ENCODE measurements at places on chromosomes 4 and X.

GRCh38 chr4:98625920-98626319 is 32.5 kb downstream of the TSPAN5 start:
- no peak for DNase-seq

DNA sequence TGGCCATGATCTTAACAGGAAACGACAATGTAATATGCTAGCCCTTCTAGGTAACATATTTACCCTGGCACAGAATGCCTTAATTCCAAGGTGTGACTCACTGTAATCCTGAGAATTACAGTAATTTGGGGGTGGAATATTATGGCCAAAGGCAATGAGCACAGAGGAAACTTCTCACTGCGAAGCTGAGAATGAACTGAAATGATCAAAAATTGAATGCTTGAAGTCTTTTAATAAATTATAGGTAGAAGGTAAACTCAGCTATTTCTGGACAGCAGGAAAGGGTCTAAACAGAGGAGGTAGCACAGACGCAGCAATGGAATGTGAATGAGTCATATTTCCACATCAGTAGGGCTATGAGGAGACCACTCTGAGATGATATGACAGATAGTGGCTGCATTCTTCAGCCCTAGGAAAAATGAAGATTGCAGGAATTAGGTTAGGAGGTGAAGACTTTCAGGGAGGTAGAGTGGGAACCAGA is 312.6 kb downstream of the PACRGL start:
- no peak for DNase-seq

DNA sequence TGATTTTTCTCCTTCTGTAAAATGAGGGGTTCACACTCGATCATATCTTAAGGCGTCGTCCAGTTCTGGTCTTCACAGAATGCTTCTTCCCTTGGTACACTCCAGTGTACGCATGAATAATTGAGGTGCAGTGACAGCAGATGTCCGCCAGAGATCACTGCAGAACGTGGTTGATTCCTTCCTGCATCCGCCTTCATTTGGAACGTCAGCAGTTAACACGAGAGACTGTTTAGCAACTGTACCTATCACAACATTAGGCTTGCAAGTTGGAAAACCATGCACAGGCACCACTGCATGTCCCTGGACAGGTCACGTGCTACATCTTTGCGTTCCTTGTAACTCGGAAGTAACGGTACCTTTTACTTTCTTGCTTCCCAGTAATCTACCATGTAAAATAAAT is 66.0 kb upstream of the GEMIN8 start:
- no peak for DNase-seq

DNA sequence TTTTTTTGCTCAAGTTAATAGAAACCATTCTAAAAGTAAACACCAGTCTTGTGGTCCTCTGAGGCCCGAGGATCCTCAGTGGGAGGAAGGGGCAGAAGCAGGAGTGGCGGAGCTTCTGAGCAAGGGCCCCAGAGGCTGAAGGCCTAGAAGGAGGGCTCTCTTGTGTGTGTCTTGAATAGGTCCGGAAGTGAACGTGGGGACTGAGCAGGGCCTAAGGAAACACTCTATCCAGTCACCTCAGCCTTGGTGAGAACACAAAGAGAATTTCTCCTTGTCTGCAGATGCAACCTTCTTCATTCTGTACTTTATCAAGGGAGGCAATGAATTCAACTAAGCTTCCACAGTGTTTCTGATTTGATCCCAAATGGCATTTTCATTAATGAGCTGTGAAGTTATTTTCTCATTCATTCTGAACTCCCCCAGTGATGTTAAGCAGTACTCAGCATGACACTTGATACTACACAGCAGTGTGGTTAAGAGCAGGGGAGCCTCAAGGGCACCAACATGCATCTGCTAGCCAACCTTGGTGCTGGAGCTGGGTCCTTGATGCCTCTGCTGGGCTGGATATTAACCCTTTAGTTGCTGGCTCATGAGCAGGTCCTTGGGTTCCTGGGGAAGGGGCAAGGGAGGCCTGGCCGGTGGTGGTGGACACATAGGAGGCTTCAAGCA is 64.7 kb downstream of the RBM47 start:
- no peak for DNase-seq

GRCh38 chrX:24150898-24151297 is 1.4 kb downstream of the ZFX start:
- DNase-seq = no peak

DNA sequence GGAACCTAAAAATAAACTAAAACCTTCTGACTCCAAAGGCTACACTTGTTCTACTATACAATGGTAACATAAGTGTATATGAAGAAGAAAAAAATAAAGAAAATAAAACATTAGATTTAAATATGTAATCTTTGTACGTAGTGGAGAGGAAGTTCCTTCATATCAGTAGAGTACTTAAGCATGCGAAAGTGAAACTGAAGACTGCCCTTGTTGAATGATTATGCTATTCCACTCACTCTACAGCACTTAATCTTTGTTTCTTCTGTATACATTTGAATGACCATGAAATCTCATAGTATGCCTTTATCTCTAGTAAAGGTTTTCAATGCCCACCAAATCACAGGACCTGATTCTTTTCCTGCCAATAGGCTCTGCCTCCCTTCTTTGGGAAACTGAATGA is 78.9 kb downstream of the NDST3 start:
- no peak for DNase-seq

GRCh38 chr4:99324361-99324760 is 3.2 kb upstream of the ADH1B start:
- no peak for DNase-seq

- DNase-seq = no peak
Measured at GRCh38 chr4:1318488-1319213, 28.4 kb upstream of the UVSSA start.

DNA sequence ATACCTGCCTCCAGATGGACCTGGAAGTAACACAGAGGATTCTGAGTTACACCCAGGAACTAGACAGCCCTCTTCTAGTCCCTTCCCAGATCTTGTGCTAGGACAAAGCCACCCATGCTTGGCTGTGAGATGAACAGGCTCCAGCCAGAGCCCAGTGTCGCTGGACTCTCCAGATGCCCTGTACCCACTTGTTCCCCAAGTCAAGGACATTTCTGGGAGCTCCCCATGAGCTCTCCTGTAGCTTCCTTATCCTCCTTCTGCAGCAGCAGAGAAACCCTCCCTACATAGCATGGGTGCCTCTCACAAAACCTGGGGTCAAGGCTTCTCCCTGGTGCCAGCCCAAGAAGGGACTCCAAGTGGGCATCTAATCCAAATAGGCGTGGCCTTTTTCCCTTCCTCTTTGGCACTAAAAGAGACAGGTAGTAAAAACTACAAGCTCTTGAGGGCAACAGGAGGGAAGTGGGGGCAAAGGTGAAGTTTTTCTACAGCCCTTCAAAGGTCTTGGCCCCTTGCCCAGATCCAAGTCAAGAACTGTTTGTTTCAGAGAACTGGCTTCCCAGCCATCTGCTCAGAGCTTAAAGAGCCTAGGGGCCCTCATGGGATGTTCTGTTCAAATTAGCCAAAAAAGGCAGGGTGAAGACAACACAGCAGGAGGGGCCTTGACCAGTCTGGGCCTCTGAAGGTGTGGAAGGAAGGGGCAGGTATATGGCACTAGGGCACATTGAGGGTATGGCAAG is 8.5 kb upstream of the ERCC6L start:
- no peak for DNase-seq

DNA sequence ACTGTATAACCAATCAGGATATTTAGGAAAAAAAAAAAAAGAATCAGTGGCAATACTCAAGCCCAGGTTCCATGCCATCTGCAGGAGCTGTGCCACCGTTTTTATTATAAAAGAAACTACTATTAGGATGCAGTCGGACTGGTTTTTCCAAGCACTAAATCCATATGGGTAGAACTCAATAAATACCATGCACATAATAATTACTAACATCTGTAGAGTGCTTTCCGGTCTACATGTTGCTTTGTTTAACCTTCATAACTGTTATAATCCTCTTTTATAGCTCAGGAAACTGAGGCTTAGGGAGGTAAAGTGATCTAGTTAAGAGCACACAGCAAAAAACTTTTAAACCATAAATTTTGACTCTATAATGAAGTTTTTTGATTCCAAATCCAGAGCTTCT is 24.0 kb downstream of the ARSJ start:
- DNase-seq = no peak

DNA sequence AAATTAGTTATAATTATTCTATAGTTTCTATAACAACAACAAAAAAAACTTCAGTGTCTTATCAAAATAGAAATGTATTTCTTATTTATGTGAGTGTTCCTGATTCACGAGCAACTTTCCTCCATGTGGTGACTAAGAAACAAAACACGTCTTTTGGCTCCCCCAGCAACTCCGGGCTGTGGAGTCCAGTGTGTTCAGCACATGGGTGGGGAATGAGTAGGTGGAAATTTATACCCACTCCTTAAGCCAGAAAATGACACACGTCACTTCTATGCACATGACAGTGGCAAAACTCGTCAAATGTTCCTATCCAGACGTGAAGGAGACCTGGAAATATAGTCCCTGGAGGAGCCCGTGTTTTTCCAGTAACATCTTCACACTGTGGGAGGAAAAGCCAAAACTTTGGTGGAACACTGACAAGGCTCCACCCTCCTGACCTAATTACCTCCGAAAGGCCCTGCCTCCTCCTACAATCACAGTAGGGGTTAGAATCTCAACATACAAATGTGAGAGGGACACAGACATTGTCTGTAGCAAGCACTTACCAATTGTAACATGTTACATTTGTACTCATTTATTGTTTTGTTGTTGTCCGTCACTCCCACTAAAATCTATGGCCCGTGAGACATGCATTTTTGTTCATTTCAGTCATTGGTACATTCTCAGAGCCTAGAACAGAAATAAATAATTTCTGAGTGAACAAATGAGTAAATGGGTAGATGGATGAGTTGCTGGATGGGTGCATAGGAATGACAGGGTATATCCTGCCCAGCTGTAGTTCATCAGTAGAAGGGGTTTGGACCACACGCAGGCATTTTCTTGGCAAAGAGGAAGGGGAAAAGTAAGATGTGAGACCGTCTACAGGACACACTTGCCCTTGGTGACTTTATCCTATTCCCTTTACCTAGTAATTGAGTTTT is 605.8 kb upstream of the TENM3 start:
- no peak for DNase-seq

DNA sequence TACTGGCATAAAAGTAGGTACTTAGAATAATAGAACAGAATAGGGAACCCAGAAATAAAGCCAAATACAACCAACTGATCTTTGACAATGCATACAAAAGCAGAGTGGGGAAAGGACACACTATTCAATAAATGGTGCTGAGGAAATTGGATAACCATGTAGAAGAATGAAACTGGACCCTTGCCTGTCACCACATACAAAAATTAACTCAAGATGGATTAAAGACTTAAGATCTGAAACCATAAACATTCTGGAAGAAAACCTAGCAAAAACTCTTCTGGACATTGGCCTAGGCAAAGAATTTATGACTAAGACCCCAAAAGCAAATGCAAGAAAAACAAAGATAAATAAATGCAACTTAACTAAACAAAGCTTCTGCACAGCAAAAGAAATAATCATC is 45.6 kb downstream of the ARFIP1 start:
- no peak for DNase-seq

DNA sequence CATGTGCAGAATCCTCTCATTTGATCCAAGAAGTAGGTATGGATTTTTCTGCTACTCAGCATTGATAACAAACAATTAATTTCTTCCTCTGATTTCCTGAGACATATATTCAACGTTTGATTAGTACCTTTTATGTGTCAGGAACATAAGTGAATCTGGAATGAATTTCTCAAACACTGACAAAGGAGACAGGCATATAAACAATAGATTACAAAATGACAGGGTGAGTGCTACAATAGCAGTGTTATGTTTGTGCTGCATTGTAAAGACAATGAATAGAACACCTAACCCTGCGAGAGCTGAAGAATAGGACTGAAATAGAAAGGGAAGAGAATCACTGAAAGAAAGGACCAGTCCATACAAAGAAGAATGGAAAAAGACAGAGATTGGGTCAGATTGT is 52.9 kb downstream of the ARHGAP24 start:
- DNase-seq = no peak

GRCh38 chr4:119260528-119260927 is 48.0 kb downstream of the USP53 start:
- no peak for DNase-seq

DNA sequence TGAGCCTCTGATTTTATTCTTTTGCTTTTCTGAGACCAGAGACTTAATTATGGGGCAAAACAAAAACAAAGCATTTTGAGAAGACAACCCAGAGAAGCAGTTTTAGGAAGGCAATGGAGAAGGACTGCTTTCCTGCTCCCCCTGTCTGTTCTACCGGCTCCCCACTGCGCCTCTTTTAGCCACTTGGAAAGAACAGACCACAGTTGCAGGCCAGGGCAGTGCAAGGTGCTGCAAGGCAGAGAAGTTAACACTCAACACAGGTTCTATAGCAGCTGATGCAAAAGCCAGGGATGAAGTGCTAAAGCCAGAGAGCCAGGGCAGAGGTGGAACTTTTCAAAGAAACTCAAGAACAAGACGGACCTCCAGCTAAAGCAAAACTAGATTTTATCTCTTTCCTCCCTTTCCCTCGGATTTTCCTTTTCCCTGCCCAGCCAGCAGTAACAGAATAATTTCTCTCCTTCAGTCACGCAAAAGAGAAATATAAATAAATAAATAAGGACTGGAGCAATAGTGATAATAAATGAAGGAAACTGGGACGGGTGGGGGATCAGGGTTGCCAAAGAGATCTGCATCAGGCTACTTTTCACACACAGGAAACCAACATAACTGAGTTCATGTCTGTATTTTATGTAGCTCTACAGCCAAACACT is 10.4 kb downstream of the SH3RF1 start:
- DNase-seq = no peak

DNA sequence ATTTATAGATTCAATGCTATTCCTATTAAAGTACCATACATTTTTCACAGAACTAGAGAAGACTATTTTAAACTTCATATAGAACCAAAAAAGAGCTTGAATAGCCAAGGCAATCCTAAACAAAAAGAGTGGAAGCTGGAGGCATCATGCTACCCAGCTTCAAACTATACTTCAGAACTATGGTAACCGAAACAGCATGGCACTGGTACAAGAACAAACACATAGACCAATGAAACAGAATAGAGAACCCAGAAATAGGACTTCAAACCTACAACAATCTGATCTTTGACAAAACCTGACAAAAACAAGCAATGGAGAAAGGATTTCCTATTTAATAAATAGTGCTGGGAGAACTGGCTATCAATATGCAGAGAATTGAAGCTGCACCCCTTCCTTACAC is 134.2 kb upstream of the PAQR3 start:
- no peak for DNase-seq

- no peak for DNase-seq
Measured at GRCh38 chr4:42267724-42268123, 115.3 kb upstream of the BEND4 start.

- no peak for DNase-seq
Measured at GRCh38 chrX:111511477-111511876, at the start of gene SERTM2. TSS of gene SERTM2 (plus strand) at chrX:111511645. CDS start at chrX:111518858, 7,213 bp downstream.

DNA sequence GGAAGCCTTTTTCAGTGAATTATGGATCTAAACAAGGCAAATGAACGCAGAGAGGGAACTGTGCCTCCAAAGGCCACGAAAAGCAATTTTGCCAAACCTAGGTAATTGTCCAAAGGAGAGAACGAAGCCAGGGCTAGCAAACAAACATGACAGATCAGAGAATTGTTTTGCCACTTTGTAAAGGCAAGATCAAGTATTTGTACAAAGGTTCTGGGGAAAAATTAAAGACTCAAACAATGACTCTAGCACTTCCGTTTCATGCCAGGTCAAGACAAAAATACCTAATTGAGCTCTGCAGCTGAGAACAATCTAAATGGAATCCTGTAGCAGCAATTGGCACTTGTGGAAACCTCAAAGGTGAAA is 8.5 kb downstream of the RBM47 start:
- no peak for DNase-seq

GRCh38 chr4:528296-528695 is 29.3 kb downstream of the PIGG start:
- DNase-seq = no peak
